ENCODE measurements at places on chromosomes 5 and 9.

- no peak for DNase-seq
These were observed 13.4 kb upstream of the SLC25A51 start for GRCh38 chr9:37917313-37917731.

DNA sequence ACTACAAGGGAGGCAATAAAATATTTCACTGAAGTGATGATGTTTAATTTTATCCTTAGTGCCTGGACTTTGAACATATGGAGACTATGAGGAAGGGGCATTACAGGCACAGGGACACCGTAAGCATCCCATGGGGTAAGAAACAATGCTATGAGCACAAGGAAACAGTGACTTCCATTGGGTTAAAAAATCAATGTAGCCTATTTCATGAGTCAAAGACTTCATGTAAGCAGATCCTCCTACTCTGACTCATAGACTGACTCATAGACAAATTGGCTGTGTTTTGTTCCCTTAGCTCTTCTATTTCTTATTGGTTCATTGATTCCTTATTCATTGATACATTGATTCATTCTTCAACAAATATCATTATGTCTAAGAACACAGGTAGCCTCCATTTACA lies 351.0 kb downstream of the PRELID2 start:
- DNase-seq = peak; percentile 76

GRCh38 chr5:9115093-9115492 lies 430.8 kb downstream of the SEMA5A start:
- no peak for DNase-seq

DNA sequence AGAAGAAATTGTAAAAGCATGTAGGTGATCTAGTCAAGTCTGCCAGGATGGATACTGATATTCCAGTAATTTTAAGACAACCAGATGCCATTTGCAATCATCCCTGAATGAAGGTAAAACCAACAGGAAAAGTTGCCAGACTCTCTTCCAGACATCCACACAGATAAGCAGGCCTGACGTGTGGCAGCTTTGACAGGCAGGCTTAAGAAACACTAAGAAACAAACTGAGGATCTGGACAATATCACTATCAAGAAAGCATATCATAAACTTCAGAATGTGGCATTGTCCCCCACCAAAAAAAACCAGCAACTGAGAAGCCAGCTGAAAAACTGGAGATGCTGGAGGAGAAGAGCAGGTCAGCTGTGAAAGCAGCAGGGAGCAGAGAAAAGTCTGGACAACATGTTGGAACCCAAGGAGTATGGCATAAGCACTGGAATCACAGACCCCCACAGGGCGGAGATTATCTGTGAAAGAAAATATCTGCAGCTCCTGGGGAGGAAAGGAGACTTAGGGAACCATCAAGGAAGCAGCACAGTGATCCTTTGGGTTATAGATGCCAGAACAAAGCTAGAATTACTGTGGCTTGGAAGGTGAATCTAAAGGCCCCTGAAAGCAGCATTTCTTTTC lies 307.0 kb downstream of the CWC27 start:
- DNase-seq = no peak

DNA sequence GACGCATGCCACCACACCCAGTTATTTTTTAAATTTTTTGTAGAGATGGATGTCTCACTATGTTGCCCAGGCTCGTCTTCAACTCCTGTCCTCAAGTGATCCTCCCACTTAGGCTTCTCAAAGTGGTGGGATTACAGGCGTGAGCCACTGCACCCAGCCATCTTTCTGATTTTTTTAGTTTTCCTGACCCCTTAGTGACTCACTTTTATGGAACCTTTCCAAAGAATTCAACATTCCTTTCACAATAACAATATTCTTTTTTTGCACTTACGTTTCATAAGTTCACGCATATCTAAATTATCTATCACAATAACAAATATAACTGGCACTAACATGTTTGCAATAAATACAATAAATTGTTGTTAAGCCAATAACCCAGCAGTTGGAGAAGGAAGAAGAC lies 8.5 kb downstream of the ELOVL7 start:
- peak; percentile 13 for DNase-seq

GRCh38 chr5:15124461-15124860 lies 252.9 kb upstream of the ANKH start:
- DNase-seq = no peak

DNA sequence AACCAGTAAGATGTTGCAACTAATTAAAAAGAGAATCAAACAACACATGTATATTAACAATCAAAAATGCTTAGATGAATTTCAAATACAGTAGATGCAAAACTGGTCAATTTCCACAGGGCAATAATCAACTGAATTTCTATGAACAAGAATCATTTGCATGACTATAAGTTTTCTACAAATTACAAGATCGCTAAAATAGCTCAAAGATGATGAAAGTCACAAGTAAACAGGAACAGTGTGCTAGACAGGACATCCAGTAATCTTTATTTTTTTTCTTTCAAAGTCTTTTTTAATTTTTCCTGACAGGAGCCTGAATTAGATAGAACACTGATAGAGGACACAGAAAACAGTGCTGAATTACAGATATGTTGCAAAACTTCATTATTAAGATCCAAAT lies 608.2 kb upstream of the DAB2 start:
- DNase-seq = no peak

GRCh38 chr9:93577078-93577974 lies 942 bp downstream of the PHF2 start:
- DNase-seq = peak; percentile 30

- DNase-seq = no peak
These were observed 64.7 kb downstream of the RGS7BP start for GRCh38 chr5:64570395-64570996.

- no peak for DNase-seq
These were observed 52.7 kb upstream of the EQTN start for GRCh38 chr9:27349698-27350080.

- no peak for DNase-seq
These were observed 95.5 kb downstream of the LMX1B start for GRCh38 chr9:126709241-126709640.

DNA sequence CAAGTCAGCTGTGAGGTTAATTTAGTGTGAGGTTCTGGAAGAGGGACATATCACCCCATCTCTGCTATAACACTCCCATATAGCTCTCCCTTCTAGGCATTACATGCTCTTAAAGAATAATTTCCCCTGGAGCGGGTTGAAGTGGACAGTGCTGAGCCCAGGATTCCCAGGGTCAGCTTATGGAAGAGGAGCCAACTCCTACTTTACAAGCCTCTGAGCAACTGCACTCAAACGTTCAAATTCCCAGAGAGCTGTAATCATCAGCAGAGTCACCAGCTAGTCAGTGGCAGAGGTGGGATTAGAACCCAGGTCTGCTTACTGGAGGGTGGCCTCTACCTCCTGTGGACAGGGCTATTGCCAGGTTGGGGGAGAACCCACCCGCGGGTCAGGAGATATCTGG lies 1.4 kb downstream of the NEURL1B start:
- DNase-seq = no peak

DNA sequence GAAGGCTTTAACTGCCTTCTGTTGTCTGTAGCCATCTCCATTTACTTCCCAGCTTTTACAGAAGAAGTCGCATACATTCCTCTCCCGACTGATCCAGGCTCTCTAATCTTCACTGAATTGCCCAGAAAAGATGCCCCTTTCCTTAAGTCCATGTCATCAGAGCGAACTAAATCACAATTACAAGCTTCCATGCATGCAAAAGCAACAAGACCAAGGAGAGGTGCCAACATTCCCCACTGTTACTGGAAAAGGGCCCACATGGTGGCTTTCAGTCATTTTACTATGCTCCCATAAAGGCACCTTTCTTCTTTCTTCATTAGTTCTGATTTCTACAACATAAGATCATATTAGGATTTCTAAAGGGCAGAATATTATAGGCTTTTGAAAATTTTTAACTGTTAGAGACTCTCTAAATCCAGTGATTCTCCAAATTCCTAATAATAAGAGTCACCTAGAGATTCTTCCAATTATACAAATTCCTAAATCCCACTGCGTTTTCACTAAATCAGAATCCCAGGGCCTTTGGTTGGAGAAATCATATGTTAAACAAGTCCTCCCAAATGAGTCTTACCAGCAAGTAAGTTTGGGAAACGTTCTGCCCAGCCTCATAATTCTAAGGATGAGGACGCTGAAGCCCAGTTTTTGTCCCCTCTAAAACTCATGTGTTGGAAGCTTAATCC lies 17.0 kb upstream of the ZFR start:
- DNase-seq = peak; percentile 64

DNA sequence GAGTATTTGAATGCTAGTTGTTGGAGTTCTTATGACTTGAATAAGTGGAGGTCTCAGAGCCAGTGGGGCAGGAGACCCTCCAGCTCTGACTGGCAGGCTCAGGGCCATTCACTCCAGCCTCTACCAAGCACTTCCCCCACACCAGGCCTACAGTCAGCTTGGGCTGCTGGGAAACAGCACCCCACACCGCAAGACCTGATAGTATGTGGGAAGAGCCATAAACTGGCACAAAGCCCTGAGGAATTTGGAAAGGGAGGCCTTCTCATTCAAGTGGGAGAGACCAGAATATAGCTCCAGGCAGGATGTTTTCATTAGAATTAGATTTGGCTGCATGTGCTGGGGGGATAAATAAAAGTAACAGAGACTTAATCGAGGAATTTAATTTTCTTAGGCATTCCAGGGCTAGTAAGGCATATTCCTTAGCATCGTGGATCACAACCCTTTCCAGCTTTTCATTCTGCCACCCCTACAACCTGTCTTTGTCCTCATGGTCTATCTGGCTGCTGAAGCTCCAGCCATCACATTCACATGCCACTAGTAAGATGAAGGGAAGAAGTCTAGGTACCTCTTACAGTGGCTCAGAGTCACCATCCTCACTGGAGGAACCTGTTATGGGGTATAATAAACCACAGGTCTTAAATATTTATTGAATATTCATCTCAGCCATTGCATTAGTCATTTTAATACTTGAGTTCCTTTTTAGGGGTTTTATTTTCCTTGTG lies 47.5 kb downstream of the TMOD1 start:
- DNase-seq = no peak

GRCh38 chr9:133818444-133818843 lies 80.3 kb upstream of the SARDH start:
- DNase-seq = no peak

DNA sequence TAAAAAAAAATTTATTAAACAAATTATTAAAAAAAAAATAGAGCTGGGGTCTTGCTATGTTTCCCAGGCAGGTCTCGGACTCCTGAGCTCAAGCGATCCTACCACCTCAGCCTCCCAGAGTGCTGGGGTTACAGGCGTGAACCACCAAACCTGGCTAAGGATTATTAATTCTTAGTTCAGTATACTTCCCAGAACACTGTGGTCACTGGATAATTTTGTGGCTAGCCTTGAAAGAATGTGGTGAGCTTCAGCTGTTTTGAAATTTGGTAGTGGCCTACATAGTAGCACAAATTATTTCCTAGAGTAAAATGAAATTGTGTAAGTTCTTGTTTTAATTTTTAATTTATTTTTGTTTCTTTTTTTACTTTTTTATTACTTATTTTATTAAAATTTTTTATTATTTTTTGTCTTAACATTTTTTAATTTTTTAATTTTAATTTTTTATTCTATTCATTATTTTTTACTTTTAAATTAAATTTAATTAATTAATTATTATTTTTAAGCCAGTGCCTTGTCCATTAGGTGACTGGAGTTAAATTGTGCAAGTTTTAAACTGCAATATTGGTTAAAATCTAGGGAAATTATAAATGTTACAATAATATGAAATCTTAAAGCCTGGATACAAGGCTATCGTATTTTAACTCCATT lies 23.0 kb downstream of the ARRDC3 start:
- no peak for DNase-seq

DNA sequence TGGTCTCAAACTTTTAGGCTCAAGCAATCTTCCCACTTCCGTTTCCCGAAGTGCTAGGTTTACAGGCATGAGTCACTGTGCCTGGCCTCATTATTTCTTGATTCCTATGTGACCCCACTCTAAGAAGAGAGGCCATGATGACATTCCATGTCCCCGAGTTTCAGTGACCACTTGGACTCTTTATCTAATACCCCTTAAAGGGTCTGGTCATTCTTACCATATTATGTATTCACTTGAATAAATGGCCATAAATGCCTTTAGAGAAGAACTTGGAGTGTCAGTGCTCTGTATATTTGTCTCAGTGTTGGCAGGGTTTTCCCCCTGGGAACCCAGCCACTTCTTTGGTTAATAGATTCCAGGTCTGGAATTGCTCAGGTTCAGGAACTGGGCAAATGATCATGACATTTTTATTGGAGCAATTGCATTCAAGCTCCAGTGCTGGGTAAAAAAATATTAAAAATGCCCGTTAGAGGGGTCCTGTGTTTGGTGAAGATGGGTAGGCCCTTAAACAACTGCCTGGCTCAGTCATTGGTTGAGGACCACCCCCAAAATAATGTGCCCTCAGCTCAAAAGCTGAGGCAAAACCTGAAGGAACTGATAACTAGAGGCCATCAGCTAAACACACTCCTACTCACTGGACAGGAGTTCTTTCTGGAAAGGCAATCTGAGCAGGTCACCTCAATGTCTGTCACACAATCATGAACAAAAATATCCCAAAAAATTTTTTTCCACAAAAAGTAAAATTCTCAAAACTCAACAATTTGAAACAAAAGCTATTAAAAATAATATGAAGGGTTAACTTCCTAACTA lies 186.6 kb upstream of the ZNF608 start:
- DNase-seq = peak; percentile 66

GRCh38 chr9:24620741-24621140 lies 75.0 kb upstream of the IZUMO3 start:
- DNase-seq = peak; percentile 61

GRCh38 chr5:140108093-140109017 lies 5.6 kb upstream of the PURA start:
- DNase-seq = no peak

- DNase-seq = peak; percentile 11
These were observed 78.2 kb upstream of the ARAP3 start for GRCh38 chr5:141760193-141760592.

GRCh38 chr5:92841604-92842155 lies 739.3 kb downstream of the NR2F1-AS1 start:
- no peak for DNase-seq

- DNase-seq = peak; percentile 15
These were observed 91.1 kb upstream of the RNF180 start for GRCh38 chr5:64074533-64074932.

GRCh38 chr5:19301271-19301670 lies 686.7 kb downstream of the CDH18 start:
- no peak for DNase-seq

GRCh38 chr5:60401526-60401925 lies 298.4 kb downstream of the DEPDC1B start:
- DNase-seq = no peak

- DNase-seq = no peak
These were observed 14.0 kb downstream of the IRX2 start for GRCh38 chr5:2737273-2738155.

DNA sequence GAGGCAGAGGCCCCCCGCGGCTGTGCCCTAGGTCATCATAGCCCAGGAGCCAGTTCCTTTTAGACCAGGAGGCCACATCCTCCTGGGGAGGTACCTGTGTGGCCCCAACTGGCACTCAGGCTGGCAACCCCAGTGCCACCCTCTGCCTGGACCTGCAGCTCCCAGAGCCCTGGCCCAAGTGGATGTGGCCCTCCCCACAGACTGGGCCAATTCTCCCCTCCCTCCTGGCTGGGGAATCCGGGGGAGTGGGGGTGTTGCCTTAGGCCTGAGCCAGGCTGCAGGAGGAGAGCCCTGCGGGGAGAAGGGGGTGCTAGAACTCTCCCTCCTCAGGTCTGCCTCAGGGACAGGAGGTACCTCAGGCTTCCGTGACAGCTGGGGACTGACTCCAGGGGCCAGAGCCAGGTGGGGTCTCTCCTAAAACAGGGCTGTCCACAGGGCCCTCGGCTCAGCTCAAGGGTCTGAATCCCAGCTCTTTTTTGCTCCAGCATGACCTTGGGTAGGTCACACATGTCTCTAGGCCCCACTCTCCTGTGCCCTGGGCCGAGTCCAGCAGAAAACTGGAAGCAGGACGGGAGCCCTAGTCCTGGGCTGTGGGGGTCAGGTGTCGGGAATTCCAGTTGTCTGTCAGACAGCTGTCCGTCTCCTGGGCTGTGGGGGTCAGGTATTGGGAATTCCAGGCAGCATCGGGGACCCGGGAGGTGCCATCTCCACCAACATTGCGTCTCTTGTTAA lies 9.6 kb downstream of the DNLZ start:
- no peak for DNase-seq
